ENCODE measurements at places on chromosomes 1 and 21. TPM values are rescaled to one million over a fixed set of nuclear protein-coding genes. Genes with fewer than 3 reads are reported as not detected.

The LIN28A gene
- not detected for total RNA-seq

The TMEM240 gene
- 5.1 TPM for total RNA-seq

The FAM78B gene
- total RNA-seq = 6.3 TPM

The MAN1C1 gene
- total RNA-seq = 16.5 TPM

The VSIG8 gene
- total RNA-seq = 0.20 TPM

The TNFSF4 gene
- total RNA-seq = 1.4 TPM

- H3K36me3 ChIP-seq = no peaks in the 10 kb centered on the region
- no peaks in the 10 kb centered on the region for H3K27me3 ChIP-seq
- H3K4me3 ChIP-seq = no peak overlapping the region
- H3K27ac ChIP-seq = no peak overlapping the region
These were observed 85.1 kb downstream of the NPHS2 start for GRCh38 chr1:179490611-179491010.

- no peak overlapping the region for H3K4me3 ChIP-seq
- no peak overlapping the region for H3K27ac ChIP-seq
- no peaks in the 10 kb centered on the region for H3K36me3 ChIP-seq
- H3K4me1 ChIP-seq = no peaks in the 10 kb centered on the region
These were observed 61.2 kb downstream of the KCNN3 start for GRCh38 chr1:154808909-154809262.

DNA sequence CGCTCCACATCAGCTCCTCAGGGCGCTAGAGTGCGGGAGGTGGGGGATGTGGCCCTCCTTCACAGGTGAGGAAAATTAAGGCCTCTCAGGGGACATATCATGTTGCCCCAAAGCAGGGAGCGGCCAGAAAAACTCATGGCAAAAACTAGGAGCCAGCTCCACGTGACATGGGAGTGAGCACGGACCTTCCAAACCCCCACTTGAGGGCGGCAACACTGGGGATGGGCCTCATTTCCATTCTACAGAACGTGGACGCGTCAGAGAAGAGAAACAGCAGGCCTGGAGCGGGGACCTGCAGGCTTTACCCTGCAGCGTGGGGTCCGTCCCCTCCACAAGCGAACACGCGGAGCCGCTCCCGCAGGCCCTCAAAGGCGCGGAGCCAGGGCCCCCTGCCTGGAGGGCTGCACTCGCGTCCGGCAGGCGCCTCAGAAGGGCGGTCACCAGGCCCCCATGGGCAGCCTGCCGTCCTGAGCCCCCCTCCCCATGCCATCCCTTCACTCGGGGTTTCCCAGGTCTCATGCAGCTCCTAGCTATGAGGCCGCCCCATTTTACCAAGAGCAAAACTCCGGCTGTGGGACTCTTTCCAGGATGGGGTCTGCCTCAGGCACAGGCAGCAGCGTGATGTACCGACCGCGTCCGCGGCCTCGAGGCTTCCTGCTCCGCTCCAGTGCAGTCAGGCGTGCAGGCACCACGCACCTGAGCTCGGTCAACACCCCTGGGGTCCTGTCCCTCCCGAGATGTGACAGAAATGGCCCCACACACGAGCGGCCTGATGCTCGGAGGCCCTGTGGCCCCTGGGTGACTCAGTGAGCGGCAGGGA is 5.5 kb downstream of the CFAP410 start:
- DNase-seq = no peak
- H3K36me3 ChIP-seq = peaks cover 58% of the 10 kb centered on the region
- H3K27ac ChIP-seq = no peak overlapping the region
- no peaks in the 10 kb centered on the region for H3K27me3 ChIP-seq
- no peak overlapping the region for H3K4me3 ChIP-seq
- H3K4me1 ChIP-seq = peaks cover 50% of the 10 kb centered on the region

DNA sequence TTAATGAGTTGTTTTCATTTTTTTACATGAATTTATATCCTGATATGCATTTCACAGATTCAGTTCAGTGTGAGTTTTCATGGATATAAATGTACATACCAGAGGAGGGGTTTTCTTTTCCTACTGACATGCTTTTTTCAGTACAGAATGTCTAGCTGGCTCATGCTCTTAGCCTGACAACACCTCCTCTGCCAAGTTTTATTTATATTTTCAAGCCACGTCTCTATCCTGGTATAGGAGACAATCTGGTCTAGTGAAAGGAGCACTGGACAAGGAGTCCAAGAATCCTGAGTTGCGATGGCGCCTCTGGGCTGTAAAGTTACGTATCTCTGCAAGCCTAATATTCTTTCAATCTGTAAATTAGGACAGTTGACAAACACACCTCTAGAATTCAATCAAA is 4.9 kb downstream of the DAB1 start:
- no peaks in the 10 kb centered on the region for H3K4me1 ChIP-seq
- no peak overlapping the region for H3K4me3 ChIP-seq
- H3K36me3 ChIP-seq = no peaks in the 10 kb centered on the region
- no peak for DNase-seq

DNA sequence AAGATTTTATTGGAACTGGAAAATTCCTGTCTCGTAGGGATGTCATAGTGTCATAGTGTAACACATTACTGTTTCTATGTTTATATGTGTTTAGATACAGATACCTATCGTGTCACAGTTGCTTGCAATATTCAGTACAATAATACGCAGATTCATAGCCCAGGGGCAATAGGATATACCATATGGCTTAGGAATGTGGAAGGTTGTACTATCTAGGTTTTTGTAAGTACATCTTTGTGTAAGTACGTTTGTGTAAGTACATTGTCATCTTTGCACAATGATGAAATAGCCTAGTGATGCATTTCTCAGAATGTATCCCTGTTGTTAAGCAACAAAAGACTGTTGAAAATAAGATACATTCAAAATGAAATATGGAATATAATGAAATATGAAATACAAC is 68.9 kb downstream of the CAMTA1 start:
- H3K4me3 ChIP-seq = no peak overlapping the region
- no peak overlapping the region for H3K27ac ChIP-seq
- H3K4me1 ChIP-seq = no peaks in the 10 kb centered on the region
- H3K27me3 ChIP-seq = no peaks in the 10 kb centered on the region
- H3K36me3 ChIP-seq = peaks cover 39% of the 10 kb centered on the region
- DNase-seq = no peak

- peaks cover 63% of the 10 kb centered on the region for H3K4me1 ChIP-seq
- no peak for DNase-seq
- H3K36me3 ChIP-seq = no peaks in the 10 kb centered on the region
- no peaks in the 10 kb centered on the region for H3K27me3 ChIP-seq
These were observed 2.5 kb downstream of the INKA2 start for GRCh38 chr1:111736548-111737215.

- no peaks in the 10 kb centered on the region for H3K36me3 ChIP-seq
- DNase-seq = peak; percentile 86
- peak overlapping the region; percentile 93 for H3K27ac ChIP-seq
- H3K27me3 ChIP-seq = no peaks in the 10 kb centered on the region
These were observed 132.4 kb downstream of the EDEM3 start for GRCh38 chr1:184622136-184622823.

DNA sequence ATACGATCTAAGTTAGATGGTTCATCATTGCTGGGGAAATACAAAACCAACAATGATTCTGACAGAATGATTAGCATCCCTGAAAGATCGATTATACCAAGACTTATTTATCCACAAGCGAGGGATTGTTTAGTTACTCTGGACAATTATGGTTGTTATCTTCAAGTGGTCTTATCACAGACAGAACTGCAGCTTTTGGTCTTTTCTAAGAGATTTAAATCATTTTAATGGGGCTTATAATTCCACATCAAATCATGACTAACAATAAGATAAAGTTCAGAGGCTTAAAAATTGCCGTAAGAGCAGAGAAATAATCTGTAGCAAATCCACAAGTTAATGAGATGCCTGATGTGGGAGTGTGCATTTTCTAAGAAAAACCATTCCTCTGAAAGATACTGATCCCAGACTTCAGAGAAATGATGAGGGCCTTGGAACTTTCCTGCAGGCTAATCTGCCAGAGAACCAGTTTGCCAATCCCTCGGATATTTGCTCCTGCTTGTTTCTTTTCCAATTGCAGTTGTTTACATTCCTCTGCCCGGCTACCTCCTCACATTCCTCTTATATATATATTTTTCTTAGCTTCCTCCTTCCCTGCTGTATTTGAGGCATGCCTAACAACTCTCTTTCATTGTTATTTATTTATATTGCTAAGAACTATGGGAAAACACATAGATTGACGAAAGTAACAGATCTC is 134.8 kb downstream of the BACH1 start:
- no peaks in the 10 kb centered on the region for H3K27me3 ChIP-seq
- no peaks in the 10 kb centered on the region for H3K4me1 ChIP-seq
- no peak overlapping the region for H3K27ac ChIP-seq

DNA sequence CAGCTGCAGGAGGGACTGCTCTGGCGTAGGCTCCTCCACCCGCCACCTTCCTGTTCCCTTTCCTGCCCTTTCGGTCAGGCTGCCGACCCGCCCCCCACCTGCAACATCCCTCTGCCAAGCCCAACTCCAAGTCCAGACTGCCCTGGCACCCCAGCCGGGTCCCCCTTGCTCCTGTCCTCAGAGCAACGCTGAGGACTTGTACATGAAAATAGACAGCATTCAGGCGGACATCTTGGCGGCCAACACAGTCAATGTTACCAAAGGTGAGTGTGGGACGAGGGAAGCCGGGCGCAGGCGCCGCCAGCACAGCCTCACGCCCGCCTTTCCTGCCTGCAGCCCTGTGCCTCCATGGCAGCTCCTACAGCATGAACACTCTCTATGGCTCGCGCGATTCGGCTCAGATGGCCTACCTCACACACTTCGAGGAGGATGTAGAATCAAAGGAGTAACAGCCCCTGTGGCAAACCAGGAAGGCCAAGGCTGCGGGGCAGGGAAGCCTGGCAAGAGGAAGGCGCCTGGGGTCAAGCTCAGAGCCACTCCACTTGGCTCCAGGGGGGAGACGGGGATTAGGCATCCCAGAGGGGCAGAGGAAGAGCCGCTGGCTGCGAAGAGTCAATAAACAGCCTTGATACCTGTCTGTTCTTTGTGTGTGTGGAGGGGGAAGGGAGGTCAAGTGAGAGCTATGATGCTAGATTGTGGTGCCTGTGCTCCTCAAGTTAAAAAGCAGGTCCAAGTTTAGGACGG is 5.8 kb downstream of the RNU5D-1 start:
- H3K27ac ChIP-seq = no peak overlapping the region
- DNase-seq = no peak
- H3K4me1 ChIP-seq = peaks cover 13% of the 10 kb centered on the region
- no peaks in the 10 kb centered on the region for H3K27me3 ChIP-seq

DNA sequence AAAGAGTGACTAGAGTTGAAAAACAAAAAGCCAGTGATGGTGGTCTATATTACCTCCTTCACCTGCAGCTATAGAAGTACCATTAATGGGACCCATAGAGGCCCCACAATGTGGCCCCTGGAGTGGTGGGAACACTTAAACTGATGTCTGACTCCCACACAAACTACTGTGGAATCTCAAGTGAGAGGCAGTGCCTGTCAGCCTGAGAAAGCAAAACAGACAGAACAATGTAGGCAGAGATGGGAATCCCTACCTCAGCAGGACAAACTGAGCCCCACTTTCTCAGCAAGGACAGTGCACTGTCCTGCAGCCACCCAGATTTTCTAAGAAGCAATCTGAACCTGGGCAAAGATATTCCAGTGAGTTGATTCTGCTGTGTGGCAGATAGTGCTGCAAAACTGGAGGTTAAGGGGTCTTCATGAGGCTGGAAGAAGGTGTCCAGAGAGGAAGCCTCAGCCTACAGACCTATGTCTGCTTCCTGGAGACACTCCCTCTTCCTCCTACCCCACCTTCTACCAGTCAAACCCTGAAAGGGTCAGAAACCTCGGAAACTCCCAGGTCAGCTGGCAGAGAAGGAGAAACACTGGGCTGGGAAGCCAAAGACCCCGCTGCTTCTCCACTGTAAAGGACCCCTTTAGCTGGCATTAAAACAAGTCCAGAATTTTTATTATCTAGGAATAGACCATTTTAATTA is 228.7 kb downstream of the C1orf94 start:
- H3K4me1 ChIP-seq = no peaks in the 10 kb centered on the region
- no peaks in the 10 kb centered on the region for H3K36me3 ChIP-seq
- no peak for DNase-seq

- H3K36me3 ChIP-seq = no peaks in the 10 kb centered on the region
- H3K4me3 ChIP-seq = no peak overlapping the region
- no peaks in the 10 kb centered on the region for H3K4me1 ChIP-seq
- no peaks in the 10 kb centered on the region for H3K27me3 ChIP-seq
These were observed 59.6 kb upstream of the ACTRT2 start for GRCh38 chr1:2961661-2962060.

DNA sequence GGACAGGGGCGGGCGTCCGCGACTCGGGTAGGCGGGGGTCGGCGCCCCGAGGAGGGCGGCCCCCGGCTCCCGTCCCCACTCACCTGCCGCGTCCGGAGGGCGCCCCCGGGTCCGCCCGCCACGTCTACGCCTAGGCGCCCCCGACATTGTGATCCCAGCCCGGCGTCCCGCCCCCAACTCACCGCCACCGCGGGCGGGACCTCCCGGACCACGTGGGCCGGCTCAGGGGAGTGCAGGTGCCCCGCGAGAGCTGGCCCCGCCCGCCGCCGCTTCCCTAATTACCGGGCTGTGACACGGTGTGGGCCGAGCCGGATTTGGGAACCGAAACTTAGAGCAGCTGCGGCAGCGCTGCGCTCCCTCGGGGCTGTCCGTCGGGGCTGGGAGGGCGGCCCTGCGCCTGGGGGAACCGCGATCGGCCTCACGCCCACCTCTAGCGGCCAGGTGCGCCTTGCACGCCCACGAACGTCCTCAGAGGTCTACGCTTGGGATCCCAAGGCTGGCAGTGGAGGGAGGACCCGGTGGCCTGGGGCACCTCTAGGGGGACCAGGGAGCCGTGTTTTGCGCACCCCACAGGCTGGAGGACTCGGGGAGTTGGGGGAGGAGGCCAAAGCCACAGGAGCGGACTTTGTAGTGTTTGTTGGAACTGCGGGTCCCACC is 521 bp upstream of the NADK start:
- no peaks in the 10 kb centered on the region for H3K36me3 ChIP-seq
- DNase-seq = peak; percentile 53
- peaks cover 80% of the 10 kb centered on the region for H3K4me1 ChIP-seq

GRCh38 chr1:216587715-216588114 is 135.5 kb downstream of the ESRRG start:
- no peak overlapping the region for H3K4me3 ChIP-seq
- H3K27me3 ChIP-seq = no peaks in the 10 kb centered on the region
- no peaks in the 10 kb centered on the region for H3K36me3 ChIP-seq
- no peak for DNase-seq
- H3K27ac ChIP-seq = no peak overlapping the region
- no peaks in the 10 kb centered on the region for H3K4me1 ChIP-seq

GRCh38 chr1:233700338-233700737 is 86.4 kb downstream of the KCNK1 start:
- H3K36me3 ChIP-seq = no peaks in the 10 kb centered on the region
- H3K4me1 ChIP-seq = no peaks in the 10 kb centered on the region
- no peak for DNase-seq
- H3K27me3 ChIP-seq = no peaks in the 10 kb centered on the region
- no peak overlapping the region for H3K27ac ChIP-seq

DNA sequence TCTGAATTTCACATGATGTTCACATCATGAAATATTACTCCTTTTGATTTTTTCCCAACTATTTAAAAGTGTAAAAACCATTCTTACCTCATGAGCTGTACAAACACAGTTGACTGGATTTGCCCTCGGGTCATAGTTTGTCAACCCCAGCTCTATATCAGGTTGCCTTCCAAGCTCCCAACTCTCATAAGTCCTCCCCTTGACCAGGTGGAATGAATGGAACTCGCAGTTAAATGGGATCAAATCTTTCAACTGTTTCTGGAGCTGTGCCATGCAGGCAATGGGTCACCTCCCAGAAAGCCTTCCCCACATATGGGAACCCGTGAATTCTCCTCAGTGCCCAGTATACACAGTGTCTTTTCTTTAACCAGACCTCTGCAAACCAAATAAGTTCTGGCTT is 169.8 kb upstream of the FOXD3 start:
- no peak for DNase-seq
- H3K4me1 ChIP-seq = no peaks in the 10 kb centered on the region
- no peaks in the 10 kb centered on the region for H3K36me3 ChIP-seq
- H3K27ac ChIP-seq = peak overlapping the region; percentile 4
- H3K4me3 ChIP-seq = no peak overlapping the region
- H3K27me3 ChIP-seq = no peaks in the 10 kb centered on the region
